ENCODE measurements at places on chromosomes 5 and 9.

GRCh38 chr9:107486674-107487520 is 2.7 kb downstream of the KLF4 start:
- no peak for DNase-seq

- DNase-seq: no peak
Measured at GRCh38 chr5:151465476-151465875, 18.1 kb downstream of the SLC36A1 start.

- no peak for DNase-seq
Measured at GRCh38 chr5:170444969-170445505, 55.9 kb upstream of the KCNMB1 start.

- DNase-seq: peak; percentile 77
Measured at GRCh38 chr5:34042321-34042720, 692 bp downstream of the C1QTNF3 start.

- DNase-seq: no peak
Measured at GRCh38 chr5:73160239-73160671, 12.7 kb upstream of the TMEM174 start.

- DNase-seq: peak; percentile 71
Measured at GRCh38 chr5:150487199-150488061, 20.5 kb upstream of the NDST1 start.

- DNase-seq: peak; percentile 19
Measured at GRCh38 chr5:97629276-97629675, 446.2 kb upstream of the RIOK2 start.

DNA sequence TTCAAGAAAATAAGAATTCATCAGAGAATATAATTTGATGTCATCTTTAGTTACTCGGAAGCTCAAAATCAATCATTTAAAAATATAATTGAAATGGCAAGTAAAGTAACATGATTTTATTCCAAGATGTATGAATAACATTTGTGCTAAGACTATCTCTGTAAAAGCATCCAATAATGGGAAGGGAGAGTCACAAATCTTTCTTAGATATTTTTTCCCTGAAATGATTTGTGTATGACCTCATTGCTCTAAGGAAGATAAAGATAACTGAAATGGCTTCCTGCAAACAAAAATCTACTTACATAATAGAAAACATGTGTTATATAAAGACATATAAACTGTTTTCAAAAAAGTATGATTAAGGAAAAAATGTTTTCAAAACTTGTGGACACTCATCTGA is 97.4 kb upstream of the FGF10 start:
- no peak for DNase-seq

DNA sequence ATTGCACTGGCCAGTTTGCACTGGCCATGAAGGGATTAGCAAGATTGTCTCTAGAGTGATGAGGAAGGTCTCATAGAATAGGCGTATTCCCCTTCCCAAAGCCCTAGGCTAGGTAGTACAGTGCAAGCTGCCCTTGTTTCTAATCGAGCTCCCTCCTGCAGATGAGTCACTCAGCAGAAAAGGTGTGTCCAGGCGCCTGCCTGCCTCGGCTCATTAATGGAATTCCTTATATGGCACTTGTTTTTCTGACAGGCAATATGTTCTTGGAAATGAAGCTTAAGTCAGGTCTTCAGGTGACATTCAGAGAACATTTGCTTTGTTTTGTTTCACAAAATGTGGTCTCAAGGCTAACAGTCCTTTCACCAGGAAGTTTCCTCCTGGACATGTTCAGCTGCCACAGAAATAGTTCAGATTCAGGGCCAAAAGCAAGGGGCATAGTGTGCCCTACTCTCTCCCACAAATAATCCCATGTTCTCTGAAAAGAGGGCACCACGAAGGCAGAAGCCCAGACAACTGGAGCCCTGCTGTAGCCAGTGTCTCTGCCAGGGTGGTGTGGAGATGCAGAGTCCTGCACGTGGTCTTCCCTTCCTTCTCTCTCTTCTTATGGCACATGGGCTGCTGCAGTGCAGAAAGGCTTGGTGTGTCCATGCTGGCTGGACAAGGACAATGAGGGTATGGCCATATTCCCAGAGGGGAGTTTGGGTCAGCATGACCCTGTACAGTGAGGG is 281.1 kb upstream of the MAP3K1 start:
- DNase-seq: peak; percentile 86

DNA sequence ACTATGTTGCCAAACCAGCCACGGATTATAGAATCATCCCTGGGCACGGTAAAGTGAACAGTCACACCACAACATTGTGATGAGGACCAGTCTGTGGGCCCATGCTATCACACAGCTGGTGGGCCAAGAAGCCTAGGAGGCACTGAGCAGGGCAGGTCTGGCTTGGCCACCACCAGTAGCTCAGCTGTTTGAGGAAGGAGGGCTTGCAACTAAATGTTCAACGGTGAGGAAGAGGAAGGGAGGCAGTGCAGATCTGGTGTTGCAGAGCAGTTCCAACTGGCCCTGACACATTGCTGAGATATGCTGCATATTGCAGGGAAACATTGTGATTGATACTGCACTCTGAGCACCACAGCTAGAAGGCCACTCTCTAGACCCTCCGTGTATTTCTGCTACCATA is 77.9 kb upstream of the ATG10 start:
- no peak for DNase-seq

Measured in kidney tubule cell (primary cell).